Activated T-helper 1 cell treated with anti-CD3 and anti-CD28 coated beads, Interleukin-12 subunit alpha, Interleukin-12 subunit beta, Interleukin-2, Interleukin-4 antibody, amounts not matched to agents 30 ng/mL and 10 ng/mL and 1 ng/mL, durations not matched to agents 14 hours and 24 hours and 36 hours (primary cell): ENCODE measurements at places on chromosomes 2 and 18. TPM values are rescaled to one million over a fixed set of nuclear protein-coding genes. Genes with fewer than 3 reads are reported as not detected.
A peak's percentile ranks its signal among the peaks of the same experiment; 100 is the strongest.

UPP2 gene
- not detected in 2 replicates for total RNA-seq

DNA sequence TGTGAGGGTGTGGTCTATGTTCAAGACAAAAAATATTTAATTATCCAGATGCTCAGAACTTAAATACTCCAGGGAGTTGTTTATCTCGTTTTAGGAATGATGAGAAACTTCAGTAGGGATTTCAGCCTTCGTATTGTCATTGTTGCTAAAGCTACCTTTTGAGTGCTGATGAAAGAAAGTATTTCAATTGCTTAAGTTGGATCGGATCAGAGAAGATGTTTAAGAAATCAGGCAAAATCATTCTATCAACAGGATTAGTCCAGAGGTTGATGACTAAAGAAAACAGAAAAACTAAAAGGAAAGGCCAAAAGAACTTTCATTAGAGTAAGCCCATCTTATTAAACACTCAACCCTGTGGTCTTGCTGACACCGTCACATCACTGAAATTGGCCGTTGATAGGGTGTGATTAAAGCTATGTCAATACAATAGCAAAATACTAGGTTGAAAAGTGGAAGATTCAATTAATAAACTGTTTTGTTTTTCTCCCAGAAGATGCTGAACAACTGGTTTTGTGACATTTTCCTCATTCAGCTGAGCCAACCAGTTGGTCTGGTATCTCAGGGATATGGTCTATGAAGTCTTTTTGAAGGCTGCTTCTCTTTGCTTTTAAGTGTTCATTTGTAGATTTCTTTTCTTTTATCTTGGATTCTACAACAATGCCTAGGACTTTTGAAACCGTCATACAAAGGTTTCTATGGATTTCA, 551.7 kb downstream of the SLC4A3 start:
- H3K4me3 ChIP-seq, result no peak overlapping the region
- no peak overlapping the region for H3K27ac ChIP-seq
- no peaks in the 10 kb centered on the region for H3K36me3 ChIP-seq
- H3K4me1 ChIP-seq, result no peaks in the 10 kb centered on the region
- DNase-seq, result no peak
- H3K27me3 ChIP-seq, result no peaks in the 10 kb centered on the region

PTPRN gene
- total RNA-seq, result 0.23 TPM in 1 of 2 replicates, not detected in the other

DNA sequence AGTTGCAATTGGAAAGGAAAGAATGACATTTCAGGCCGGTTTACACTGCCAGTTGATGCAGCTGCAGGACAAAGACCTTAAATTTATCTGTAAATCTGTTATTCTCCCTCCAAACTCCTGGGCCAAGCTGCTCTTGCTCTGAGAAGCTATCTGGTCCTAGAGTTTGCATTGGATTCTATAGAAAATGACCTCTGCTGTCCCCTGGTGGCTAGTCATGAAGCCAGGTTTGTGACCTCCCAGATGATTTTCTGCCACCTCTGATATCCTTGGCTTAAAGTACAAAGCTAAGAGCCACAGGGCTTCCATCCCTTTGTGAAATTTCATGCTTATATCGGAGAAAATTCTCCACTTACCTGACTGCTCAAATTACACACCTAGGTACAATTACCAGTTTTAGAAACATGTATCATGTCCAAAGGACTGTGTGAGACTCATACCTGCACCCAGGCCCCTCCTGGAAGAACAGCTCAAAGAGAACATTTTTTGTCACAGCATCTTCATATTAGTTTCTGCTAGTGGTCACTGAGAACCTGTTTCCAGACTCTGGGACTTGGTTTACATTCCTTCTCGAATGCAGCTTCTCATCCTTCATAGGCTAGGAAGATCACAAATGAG, 28.9 kb upstream of the IER3IP1 start:
- DNase-seq, result peak; percentile 5
- H3K4me3 ChIP-seq, result no peak overlapping the region
- no peaks in the 10 kb centered on the region for H3K36me3 ChIP-seq
- no peak overlapping the region for H3K27ac ChIP-seq

GBX2 gene
- not detected in 2 replicates for total RNA-seq

GRCh38 chr2:223692191-223692947, 90.2 kb upstream of the SCG2 start:
- H3K27ac ChIP-seq, result no peak overlapping the region
- no peaks in the 10 kb centered on the region for H3K4me1 ChIP-seq
- peaks cover 12% of the 10 kb centered on the region for H3K27me3 ChIP-seq
- H3K36me3 ChIP-seq, result no peaks in the 10 kb centered on the region
- DNase-seq, result no peak
- H3K4me3 ChIP-seq, result no peak overlapping the region

DNA sequence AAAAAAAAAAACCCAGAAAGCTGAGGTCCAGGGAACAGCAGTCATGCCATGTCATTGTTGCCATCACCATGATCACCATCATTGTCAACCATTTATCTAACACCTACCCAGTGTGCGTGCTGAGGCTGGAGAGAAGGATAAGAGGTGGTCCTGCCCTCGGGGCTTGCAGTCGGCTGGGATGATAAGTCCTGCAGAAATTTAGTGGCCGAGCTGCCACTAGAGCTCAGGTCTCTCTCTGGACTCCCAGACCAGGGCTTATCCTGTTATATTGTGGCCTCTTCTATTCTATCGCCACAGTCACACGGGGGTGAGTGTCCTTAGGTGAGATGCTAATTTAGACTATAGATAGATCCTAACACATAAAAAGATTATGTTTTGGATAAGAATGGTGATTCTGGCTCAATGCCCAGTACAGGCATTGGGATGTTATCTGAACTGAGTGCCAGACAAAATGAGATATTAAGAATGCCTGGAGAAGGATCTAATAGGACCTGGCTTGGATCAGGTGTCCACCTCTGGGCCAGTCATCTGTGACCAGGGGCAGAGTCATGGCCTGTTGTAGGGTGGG, 43.2 kb upstream of the YWHAQ start:
- DNase-seq, result no peak
- peaks cover 9% of the 10 kb centered on the region for H3K4me1 ChIP-seq
- no peak overlapping the region for H3K27ac ChIP-seq

DNA sequence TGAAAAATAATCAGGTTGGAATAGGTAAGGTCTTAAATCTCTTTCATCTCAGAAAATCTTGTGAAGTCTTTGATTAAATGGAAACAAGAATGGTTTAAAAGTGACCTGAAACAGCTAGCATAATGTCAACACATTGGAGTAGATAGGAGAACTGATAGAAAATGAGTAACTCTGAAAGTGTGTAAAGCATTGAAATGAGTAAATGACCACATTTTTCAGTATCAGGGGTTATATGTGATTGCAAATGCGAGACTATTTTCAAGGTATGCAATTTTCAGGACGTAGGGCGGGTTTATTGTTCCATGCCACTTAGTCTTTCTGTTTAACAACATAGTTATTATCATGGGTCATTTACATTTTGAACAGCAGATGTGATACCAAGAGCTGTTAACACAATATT, 1383.2 kb downstream of the LRP1B start:
- H3K27ac ChIP-seq, result no peak overlapping the region
- no peaks in the 10 kb centered on the region for H3K27me3 ChIP-seq
- H3K4me1 ChIP-seq, result no peaks in the 10 kb centered on the region

GRCh38 chr2:230690439-230690838, 22.2 kb upstream of the CAB39 start:
- peaks cover 2% of the 10 kb centered on the region for H3K27me3 ChIP-seq
- H3K4me3 ChIP-seq, result no peak overlapping the region
- no peak overlapping the region for H3K27ac ChIP-seq
- peaks cover 36% of the 10 kb centered on the region for H3K4me1 ChIP-seq
- no peak for DNase-seq

GRCh38 chr18:48300463-48300961, 108.7 kb downstream of the ZBTB7C start:
- H3K27ac ChIP-seq, result peak overlapping the region; percentile 59
- peaks cover 2% of the 10 kb centered on the region for H3K27me3 ChIP-seq
- H3K4me1 ChIP-seq, result peaks cover 19% of the 10 kb centered on the region
- no peak overlapping the region for H3K4me3 ChIP-seq
- peak; percentile 16 for DNase-seq

ALLC gene
- total RNA-seq, result not detected in 2 replicates

MAP2 gene
- total RNA-seq, result not detected in 2 replicates

- no peaks in the 10 kb centered on the region for H3K4me1 ChIP-seq
- no peaks in the 10 kb centered on the region for H3K36me3 ChIP-seq
- H3K27me3 ChIP-seq, result peaks cover 29% of the 10 kb centered on the region
- H3K4me3 ChIP-seq, result no peak overlapping the region
Measured at GRCh38 chr2:110771547-110772382, 39.4 kb downstream of the ACOXL start.

- peaks cover 7% of the 10 kb centered on the region for H3K4me1 ChIP-seq
- DNase-seq, result no peak
- H3K27me3 ChIP-seq, result no peaks in the 10 kb centered on the region
- no peaks in the 10 kb centered on the region for H3K36me3 ChIP-seq
Measured at GRCh38 chr2:10417551-10418335, 30.4 kb downstream of the ODC1 start.

DSC2 gene
- not detected in 2 replicates for total RNA-seq

DNA sequence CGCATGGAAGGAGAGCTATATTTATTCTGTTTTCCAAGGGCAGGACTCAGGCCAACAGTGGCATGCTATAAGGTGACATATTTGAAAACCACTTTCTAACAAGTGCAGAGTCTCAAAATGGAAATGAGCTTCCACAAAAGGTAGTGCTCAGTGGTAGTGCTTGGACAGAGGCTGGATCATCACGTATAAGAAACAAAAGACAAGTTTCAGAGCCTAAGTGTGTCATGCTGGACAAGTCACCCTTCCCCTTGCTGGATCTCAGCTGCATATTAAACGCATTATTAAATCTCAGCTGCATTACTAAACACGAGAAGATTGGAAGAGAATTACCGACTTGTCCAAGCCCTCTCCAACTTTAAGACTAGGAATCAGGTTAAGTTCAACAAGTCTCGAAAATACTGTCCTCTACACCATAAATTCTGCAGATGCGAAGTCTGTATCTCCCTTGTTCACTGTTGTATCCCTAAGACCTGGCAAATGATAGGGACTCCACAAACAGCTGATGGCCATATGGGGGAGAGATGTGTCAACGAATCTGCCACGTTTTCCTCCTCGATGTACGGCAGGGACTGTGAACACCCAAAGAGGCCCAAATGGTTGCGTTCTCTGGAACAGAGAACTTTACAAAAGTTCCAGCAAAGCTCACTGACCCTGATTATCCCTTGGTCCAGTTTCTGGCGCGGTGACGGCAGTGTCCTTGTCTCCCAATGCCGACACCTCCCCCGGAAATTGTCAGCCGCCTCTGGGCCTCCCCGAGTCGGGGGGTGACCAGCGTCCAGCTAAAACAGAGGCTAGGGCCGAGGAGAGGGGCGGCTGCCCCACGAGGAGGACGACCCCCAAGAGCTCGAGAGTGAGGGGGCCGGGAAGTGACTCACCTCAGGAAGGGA, 611 bp downstream of the NOL10 start:
- H3K36me3 ChIP-seq, result peaks cover 2% of the 10 kb centered on the region
- peaks cover 8% of the 10 kb centered on the region for H3K4me1 ChIP-seq
- no peak overlapping the region for H3K4me3 ChIP-seq
- H3K27me3 ChIP-seq, result no peaks in the 10 kb centered on the region
- DNase-seq, result no peak

- H3K36me3 ChIP-seq, result no peaks in the 10 kb centered on the region
- H3K4me3 ChIP-seq, result no peak overlapping the region
- peaks cover 12% of the 10 kb centered on the region for H3K27me3 ChIP-seq
- no peak for DNase-seq
- H3K27ac ChIP-seq, result no peak overlapping the region
Measured at GRCh38 chr2:172305066-172305465, 122.3 kb upstream of the ITGA6 start.

DNA sequence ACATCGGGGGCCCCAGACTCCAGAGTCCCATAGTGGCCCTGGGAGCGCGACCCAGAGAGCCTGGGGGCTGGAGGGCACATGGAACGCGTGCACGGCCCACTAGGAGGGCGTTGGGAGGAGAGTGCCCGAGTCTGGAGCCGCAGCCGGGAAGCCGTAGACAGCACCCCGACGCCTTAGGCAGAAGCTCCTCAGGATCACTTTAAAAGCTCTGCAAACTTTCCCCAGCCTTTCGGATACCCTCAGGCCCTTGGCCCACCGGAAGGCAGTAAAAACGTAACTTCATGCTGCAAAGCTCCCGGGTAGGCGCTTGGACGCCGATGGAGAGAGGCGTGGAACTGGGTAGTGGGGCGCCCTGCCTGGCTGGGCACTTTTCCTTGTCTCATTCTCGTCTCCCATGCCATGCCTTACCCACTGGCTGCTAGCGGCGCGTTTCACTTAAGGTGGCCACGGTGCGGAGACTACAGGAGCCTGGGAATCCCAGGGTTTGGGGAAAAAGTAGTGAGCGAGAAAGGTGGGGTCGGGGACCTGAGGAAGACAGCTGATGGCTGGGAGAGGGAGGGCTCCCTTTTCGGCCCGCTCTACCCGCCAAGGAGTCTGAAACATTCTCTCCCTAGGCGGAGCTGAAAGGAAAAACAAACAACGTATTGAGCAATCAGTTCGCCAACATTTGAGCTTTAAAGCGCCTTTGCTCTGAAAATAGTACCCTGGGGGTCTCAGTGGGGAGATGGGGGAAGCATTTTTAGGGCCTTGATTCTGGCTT, 141.8 kb downstream of the MEIS1 start:
- DNase-seq, result no peak
- peaks cover 54% of the 10 kb centered on the region for H3K27me3 ChIP-seq
- H3K4me3 ChIP-seq, result no peak overlapping the region
- H3K4me1 ChIP-seq, result no peaks in the 10 kb centered on the region
- no peaks in the 10 kb centered on the region for H3K36me3 ChIP-seq

DNA sequence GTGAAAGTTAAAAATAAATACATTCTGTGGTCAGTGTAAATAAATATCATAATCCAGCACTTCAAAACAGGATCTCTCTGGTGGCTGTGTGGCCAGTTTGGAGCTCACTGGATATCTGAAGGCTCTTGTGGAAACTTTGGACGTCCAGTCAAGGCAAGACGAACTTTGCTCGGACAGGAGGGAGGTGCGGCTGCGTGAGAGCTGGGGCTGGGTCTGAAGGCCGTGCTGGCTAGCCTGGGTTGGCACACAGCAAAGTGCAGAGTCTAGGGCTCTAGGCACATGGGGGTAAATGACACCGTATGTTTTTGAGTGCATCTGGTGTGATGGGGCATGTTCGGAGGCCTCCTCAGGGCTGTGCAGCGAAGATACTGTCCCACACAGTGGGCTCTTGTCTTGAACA, 78.9 kb upstream of the TXNDC2 start:
- no peaks in the 10 kb centered on the region for H3K36me3 ChIP-seq

XDH gene
- not detected in 2 replicates for total RNA-seq

DNA sequence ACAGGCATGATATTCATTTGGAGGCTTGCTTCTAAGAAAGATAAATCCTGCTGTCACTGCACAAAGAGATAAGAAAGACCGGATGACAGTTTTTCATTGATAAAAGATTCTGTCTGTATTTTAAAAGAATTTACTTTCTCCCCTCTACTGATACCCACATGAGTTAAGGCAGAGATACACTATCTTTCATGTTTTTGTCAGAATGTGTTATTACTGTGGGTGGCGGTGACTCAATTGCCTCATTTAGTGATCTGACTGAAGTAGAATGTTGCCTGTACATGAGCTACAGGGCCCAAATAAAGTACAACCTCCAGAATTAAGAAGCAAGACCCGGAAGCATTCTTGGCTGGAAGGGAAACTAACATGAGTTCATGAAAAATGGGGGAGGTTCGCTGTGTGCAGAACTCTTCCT, 480.0 kb downstream of the SLC4A3 start:
- no peak for DNase-seq
- no peaks in the 10 kb centered on the region for H3K36me3 ChIP-seq

- no peaks in the 10 kb centered on the region for H3K27me3 ChIP-seq
- peaks cover 66% of the 10 kb centered on the region for H3K4me1 ChIP-seq
- peaks cover 4% of the 10 kb centered on the region for H3K36me3 ChIP-seq
- peak overlapping the region; percentile 94 for H3K27ac ChIP-seq
- H3K4me3 ChIP-seq, result peak overlapping the region; percentile 77
Measured at GRCh38 chr18:54261894-54262293, 7.4 kb upstream of the POLI start.

MATN3 gene
- total RNA-seq, result not detected in 2 replicates
